ENCODE measurements at places on chromosomes 5 and 9. TPM values are rescaled to one million over a fixed set of nuclear protein-coding genes. Genes with fewer than 3 reads are reported as not detected.
A peak's percentile ranks its signal among the peaks of the same experiment; 100 is the strongest.

DNA sequence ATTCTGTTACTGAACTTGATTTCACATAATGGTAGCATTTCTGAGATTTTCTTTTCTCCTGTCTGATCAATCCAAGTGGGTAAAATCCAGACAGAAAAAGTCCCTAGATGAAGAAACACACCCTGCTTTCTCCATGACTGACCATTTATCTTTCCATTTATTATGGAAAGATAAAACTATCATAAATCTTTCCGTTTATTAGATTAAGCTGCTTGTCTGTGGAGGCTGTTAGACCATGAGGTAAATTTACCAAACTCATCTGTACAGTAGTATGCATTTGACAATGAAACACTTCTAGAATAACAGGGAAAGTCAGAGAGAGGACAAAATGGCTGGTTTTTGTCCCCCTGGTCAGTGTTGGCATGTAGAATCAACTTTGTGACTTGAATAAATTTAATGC, 491.2 kb upstream of the SEMA6A start:
- no peak overlapping the region for H3K4me3 ChIP-seq
- H3K27me3 ChIP-seq, result no peaks in the 10 kb centered on the region
- no peak for DNase-seq
- no peaks in the 10 kb centered on the region for H3K4me1 ChIP-seq
- no peak overlapping the region for H3K27ac ChIP-seq
- H3K36me3 ChIP-seq, result no peaks in the 10 kb centered on the region

The MAP1B gene
- total RNA-seq, result 17.3 TPM

DNA sequence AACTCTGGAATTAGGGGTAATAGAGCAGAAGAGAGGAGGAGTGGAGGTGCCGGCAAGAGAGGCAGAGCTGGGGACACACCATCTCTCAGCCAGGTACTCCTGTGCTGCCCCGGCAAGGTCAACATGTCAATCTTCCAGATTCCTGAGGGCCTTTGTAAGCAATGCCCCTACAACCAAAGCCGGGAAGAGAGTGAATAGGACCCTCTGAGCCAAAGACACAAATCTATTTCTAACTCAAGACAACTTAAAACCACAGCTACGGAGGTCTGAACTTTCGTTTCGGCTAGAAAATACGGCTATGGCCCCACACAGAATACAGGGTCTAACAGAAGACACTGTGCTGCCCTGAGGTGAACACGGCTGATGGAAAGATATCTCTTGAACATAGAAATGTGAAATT, 66.6 kb downstream of the SERINC5 start:
- peak overlapping the region; percentile 69 for H3K27ac ChIP-seq
- no peak for DNase-seq
- no peaks in the 10 kb centered on the region for H3K36me3 ChIP-seq
- H3K4me1 ChIP-seq, result peaks cover 100% of the 10 kb centered on the region
- H3K4me3 ChIP-seq, result no peak overlapping the region

GRCh38 chr9:91258451-91258850, 103.3 kb downstream of the AUH start:
- no peaks in the 10 kb centered on the region for H3K4me1 ChIP-seq
- no peak for DNase-seq
- no peak overlapping the region for H3K4me3 ChIP-seq
- H3K36me3 ChIP-seq, result no peaks in the 10 kb centered on the region
- H3K27ac ChIP-seq, result no peak overlapping the region
- H3K27me3 ChIP-seq, result no peaks in the 10 kb centered on the region
